Fibroblast of upper back skin (primary cell): ENCODE measurements at places on chromosomes 12 and 14.
A peak's percentile ranks its signal among the peaks of the same experiment; 100 is the strongest.

DNA sequence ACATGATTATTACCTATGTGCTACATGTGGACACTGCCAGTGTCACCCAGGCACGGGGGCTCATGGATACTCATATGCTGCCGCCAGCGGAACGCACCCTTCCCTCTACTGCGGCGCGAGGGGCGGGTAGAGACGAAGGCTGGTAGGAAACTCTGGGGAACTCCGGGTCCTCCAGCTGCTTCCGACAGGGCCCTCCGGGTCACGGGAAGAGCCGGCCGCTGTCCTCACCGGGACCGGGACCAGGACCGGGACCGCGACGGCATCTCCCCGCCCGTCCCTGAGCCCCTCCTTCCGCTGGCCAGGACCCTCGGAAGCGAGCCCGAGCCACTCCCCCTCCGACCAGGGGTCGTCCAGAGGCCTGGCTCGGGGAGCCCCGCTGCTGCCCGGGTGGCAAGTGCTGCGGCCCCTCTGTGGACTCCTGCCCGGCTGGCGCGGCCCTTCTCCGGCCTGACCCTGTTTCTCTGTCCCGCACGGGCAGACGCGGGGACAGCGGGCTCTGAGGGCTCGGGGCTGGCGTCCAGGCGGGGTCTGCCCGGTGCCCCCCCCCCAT, 209.6 kb downstream of the ADGRD1 start:
- no peak for DNase-seq

DNA sequence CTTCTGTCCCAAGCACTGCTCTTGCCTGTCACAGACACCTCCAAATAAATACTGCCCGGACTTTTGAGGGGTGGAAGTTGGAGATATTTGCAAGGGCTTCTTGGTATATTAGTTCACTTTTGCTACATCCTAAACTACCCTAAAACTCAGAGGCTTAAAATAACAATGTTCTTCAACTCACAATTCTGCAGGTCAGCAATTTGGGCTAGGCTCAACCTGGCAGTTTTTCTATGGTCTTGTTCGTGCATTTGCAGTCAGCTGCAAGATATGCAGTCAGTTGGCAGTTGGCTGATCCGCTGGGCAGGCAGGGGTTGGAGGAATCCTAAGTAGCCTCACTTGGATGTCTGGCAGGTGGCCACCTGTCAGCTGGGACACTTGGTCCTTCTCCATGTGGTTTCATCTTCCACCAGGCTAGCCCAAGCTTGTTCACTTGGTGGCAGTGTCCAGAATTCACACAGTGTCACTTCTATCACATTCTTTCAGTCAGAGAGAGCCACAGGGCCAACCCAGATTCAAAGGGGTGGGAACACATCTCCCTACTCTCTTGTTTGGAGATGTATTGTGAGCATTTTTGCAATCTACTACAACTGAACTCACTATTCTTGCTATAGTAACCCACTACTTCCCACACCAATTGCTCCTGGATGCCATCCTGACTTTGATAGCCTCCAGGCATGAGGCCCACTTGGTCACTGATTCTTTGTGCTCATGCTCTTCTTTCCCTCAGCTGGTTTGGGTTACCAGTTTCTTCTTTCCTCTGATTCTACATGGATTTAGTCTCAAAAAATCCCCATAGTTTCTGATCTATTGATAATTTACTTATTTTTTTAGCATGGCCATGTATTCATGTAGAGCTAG, 27.8 kb upstream of the CAPRIN2 start:
- DNase-seq: no peak

DNA sequence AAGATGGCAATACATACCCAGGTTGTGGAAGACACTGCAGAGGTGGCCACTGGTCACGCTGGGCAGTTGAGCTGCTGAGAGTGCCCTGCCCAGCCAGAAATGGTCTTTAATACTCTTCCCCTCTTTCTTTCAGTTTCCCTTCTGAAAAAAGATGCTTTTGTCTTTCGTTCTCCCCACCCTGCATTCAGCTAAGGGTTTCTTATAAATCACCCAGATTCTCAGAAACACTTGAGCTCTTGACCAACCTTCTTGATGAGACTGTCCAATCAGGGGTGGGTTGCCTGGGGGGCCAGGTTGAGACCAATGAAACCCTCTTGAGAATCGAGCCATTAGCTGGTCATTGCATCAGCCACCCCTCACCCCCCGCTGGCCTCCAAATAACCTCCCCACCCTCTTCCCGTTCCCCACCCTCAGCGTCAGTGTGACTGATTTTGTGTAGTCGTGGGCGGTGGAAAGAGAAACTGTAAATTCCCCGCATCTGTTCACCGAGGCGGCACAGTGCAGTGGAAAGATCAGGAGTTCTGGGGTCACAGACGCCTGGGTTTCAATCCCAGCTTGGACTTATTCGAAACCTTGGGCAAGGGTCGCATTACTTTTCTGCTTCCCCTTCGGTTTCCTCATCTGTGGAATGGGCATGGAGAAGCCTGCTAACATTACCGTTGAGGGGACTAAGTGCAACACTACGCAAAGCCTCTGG, 52.3 kb downstream of the SLC25A47 start:
- peak; percentile 98 for DNase-seq

DNA sequence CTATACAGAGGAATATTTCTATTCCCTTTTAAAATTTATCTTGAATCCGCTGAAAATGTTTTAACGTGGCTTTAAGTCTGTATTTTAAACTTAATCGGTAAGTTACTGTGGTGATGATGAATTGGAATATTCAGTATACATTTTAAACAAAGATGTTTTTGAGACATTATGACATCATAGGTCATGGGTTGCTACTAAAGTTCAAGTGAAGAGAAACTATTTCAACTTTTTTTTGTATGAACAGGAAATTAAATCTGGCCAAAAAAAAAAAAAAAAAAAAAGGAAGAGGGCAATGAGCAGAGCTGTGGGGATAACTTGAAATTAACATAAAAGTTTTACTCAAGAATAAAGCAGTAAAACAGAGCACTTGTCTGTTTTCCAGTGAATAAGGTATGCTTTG, 109.0 kb downstream of the PLEKHA5 start:
- DNase-seq: no peak

DNA sequence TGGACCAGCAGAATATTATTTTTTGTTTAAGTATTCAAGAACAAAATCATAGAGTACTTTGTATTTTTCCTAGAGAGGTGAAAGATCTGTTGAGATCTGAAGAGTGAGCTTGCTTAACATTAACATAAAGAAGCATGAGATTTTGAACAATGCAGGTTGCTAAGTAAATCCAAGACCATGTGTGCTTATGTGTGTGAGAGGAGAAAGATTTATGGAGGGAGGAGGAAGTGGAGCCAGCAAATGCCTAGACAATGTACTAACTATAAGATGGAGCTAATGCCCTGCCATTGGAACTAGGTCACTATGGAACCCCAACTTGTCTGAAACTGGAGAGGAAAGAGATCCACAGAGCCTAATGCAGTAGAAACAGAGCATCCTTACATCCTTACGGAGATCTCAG, 13.3 kb downstream of the FAM161B start:
- DNase-seq: no peak

DNA sequence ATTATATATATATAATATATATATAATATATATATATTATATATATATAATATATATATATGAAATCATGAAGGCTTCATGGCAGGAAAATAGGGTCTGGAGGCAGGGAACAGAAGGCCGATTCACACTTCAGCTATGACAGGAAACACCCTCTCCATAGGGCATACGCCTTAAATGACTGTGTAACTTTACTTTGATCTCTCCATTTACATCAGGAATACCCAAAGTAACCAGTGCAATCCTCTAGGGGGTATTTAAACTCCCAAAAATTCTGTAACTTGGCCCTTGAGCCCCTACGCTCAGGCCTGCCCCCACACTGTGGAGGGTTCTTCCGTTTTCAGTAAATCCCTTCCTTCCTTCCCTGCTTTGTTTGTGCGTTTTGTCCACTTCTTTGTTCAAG, 40.4 kb upstream of the PPP2R5C start:
- no peak for DNase-seq

DNA sequence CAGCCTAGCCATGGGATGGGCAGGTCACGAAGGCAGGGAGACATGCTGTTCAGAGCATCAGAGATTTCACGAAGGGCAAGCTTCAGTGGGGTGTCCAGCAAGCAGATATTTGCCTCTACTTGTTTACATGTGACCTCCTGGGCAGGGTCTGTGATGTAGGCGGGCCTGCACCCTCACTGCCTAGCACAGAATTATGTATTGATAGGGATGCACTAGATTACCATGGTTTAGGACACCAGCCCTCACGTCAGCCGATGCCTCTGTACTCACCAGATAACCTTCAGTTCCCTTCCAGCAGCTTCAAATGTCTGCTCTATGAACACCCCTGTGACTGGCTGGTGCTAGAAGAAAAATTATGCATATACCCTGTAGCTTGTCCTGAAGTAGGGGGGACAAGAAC, 5.1 kb upstream of the EIF5 start:
- DNase-seq: no peak

DNA sequence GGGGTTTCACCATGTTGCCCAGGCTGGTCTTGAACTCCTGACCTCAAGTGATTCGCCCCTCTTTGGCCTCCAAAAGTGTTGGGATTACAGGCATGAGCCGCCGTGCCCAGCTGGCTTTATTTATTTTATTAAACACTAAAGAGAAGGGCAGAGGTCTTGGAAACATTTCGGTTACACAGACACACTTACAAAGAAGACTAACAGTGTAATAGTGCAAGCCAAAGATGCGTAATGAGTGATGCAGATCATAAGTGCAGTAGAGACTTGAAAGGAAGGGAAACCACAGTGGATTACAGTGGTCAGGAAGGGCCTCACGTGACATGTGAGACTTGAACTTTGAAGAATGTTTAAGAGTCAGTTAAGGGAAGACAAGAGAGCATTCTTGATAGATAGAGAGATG, 33.9 kb upstream of the CDK17 start:
- DNase-seq: peak; percentile 94

DNA sequence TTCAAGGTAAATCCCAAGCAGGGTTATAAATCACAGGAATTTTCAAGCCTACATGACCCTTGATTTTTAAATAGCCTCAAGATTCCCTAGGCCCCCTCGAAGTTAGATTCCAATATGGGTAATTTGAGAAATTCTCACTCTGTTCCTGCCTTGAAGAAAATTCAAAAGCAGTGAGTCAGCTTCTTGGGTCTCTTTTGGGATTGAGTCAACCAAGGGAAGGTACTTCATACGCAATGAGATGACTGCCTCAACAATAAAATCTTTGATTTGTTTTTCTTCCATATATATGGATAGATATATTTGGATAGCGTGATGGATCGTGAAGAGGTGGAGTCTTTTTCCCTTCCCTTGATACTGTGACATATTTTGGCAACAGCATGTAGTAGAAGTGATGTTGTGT, 180.4 kb upstream of the ATP2B1 start:
- peak; percentile 79 for DNase-seq

GRCh38 chr12:30000401-30000800, 216.7 kb upstream of the TMTC1 start:
- DNase-seq: peak; percentile 47

DNA sequence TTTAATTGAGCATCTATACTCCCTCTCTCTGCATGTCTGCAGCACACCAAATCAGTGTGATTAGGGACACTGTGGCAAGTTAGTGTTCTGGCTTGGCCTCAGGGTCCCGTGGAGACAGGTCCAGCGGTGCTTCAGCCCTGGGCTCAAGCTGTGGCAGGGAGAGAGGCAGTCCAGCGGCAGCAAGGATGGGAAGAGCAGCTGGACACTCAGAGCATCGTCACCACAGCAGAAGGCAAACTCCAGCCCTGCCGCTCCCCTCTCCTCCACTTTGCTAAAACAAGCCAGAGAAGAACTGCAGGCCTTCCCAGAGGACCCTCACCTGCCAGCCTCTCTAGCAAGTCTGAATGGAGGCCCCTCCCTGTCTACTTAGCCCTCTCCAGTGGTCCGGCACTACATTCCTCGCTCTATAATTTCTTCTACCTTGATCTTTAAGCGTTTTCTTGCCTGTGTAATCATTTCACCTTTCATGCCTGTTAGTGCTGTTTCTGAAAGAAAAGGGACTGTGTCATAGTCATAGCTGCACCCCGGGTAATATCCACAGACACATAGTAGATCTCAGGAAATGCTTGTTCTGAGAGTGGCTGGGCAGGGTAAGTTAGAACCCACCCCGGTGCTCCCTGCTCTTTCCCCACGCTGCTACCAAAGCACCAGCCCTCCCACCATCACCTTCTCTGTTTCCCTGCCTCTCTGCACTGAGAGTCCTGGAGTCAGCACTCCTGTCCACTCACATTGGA, 22.1 kb downstream of the ZFP36L1 start:
- DNase-seq: no peak

GRCh38 chr12:13581031-13581430, 384.5 kb downstream of the EMP1 start:
- DNase-seq: no peak

DNA sequence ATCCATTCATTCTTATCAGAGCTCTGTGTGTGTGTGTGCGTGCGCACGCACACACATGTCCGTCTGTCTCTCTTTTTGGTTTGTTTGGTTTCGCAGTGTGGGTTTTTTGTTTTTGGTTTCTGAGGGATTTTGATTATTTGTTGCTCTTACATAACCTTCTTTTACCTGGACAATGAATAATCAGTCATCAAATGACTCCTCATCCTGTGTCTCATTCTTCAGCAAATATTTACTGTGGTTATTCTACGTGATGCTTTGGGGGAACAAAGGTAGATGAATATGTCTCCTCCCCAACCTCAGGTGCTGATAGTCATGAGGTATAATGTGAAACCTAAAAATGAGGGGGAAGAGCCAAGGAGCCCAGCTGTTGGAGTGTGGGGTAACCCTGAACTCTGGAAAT, 92.4 kb downstream of the SAMD4A start:
- no peak for DNase-seq

GRCh38 chr12:20024194-20024593, 344.1 kb upstream of the PDE3A start:
- DNase-seq: peak; percentile 35

DNA sequence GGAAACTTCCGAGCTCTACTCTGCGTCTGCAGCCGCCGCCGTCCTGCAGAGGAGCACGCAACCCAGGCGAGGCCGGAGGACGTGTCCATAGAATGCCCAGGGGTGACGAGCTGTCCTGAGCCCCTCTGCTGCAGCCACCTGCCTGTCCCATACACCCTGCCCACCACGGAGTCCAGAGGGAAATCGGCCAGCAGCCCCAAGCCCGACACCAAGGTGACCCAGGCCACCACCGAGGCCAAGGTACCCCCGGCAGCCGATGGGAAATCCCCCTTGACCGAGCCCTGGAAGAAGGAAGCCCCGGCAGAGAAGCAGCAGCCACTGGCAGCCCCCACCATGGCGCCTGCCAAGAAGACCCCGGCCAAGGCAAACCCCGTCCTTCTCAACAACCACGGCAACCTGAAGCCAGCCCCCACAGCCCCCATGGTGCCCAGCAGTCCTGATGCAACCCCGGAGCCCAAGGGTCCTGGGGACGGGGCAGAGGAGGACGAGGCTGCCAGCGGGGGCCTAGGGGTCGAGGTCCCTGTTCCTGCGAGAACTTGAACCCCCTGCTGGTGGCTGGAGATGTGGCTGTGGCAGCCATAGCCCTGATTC, 128.7 kb upstream of the C14orf180 start:
- DNase-seq: no peak

GRCh38 chr14:94560291-94560665, 964 bp upstream of the SERPINA4 start:
- DNase-seq: no peak

DNA sequence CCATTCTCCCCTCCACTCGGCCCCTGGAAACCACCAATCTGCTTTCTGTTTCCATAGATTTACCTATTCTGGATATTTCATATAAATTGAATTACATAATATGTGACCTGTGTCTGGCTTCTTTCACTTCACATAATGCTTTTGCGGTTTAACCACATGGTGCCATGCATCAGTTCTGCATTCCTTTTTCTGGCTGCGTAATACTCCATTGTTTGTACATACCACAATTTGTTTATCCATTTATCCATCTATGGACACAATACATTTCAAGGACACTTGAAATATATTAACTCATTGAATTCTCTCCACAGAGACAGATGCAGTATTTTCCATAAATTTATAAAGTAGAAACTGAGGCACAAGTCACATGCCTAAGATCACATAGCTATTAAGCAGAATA, 110.3 kb upstream of the ETV6 start:
- no peak for DNase-seq
